IPS DF 6.9 (cell line): ENCODE measurements at places on chromosomes 5 and 9.

DNA sequence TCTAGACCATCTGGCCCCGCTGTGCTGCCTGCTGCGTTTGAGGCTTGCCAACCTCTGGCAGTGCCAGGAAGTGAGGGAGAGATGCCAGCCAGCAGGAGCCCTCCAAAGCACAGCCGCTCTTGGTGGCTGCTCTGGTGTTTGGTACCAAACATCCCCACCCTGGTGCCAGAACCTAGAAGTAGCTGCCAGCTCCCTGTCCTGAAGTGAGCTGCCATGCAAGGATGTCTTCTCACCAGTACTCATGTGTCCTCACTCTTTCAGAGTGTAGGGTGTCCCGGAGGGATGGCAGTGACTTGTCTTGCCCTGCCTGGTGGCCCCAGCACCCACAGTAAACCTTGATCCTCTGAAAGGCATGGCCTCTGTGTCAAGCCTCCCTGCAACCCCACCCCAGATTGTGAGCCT, 43.4 kb downstream of the AMBP start:
- DNase-seq, result no peak

DNA sequence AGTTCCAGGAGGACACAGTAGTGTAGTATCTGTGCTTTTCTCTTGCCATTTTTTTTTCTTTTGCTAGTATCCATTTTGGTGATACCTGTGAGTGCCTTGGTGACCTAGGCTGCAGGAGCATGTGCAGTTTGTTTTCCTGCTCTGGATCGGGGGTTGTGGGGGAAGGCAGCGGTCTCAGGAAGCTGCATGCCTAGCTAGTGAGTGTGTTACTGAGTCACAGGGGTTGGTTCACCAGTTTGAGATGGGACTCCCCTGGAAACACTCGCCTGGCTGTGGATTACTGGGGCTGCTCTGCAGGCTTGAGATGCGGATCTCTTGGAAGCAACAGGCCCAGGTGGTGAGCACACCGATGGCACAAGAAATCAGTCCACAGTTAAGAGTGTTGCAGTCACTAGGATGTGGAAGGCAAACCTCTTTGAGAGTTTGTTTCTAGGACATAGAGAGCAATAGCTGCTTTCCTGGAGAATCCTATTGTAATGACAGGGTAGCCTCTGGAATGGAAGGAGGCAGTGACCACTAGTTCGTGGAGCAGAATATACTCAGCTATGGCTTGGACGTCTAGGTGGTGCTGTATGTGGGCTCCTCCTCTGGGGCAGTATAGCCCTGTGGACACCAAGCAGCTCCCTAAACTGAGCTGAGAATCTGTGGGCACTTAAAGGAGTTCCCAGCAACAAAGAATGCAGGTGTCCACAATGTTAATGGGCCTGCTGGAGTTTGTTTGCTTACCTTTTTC, 20.0 kb upstream of the SPATA31E1 start:
- DNase-seq, result no peak

DNA sequence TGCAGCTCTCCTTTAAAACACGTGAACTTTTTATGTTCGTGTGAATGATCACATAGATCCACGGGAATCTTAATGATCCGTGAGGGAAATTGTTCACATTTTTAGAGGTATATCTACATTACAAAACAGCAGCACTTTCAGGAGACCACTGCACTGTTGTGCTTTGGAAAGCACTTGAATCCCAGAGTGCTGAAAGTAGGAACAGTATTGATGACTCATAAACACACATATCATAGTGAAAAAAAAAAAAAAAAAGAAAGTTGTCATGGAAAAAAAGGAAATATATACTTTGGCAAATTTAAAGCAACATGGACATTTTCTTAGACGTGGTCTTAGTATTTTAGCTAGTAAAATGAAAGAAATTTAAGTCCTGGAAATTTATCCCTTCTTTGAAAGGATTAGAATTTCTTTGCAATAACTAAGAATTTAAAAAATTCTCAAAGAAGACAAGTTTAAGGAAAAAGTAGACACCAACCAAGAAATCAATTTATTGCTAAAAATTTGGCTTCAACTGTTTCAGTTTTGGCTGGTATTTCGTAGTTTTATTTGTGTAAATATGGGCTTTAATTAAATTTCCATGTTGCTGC, 55.4 kb downstream of the ADGRV1 start:
- DNase-seq, result no peak

DNA sequence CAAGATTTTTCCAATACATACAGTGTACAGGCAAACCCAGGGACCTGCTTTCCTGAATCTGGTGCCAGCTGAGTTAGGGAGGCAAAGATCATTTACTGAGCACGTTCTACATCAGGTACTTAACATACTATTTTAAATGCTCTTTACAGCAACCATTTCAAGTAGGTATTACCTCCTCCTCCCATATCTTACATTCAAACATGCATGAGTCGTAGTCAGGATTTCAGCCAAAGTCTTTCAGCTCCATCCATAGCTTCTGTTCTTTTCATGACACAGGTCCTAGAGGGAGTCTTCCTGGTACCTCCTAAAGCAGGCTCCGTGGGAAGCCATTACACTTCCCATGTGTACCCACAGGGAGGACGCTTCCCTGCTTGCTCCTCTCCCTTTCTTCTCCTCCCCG, 11.7 kb downstream of the KCNV2 start:
- DNase-seq, result no peak

DNA sequence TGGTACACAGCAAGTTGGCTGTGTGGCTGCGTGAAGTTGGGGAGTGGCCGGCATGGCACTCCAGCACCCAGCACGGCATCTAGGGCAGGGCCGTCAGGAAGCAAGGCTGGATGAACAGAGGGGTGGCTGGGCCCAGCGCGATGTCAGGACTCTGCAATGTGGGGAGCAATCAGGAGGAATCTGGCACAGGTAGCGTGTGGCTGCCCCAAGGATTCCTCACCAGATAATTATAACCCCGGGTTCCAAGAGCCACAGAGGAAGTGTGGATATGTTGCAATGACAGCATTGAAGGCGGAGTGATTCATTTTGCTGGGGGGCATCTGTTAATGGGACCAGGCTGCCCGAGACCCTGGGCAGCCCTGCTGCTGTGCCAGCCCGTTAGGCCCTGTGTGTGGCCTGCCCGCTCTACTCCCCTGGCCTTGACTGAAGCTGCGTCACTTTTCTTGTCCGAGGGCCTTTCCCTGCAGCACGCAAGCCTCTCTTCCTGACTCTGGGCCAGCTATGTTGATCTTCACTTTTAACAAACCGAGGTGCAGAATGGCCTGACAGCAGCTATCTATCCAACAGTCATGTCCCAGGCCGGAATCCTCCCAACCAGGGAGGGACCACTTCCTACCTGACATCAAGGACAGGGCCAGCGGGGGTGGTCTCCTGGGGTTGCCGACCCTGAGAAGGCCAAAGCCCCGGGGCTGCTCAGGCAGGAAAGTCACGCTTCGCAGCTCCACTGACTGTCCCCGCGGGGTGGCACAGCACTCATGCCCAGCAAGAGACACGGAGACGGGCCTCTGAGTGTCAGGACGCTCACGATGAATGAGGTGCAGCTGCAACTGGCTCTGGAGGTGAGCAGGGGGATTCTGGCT, 118.0 kb upstream of the PHYKPL start:
- DNase-seq, result no peak

GRCh38 chr5:58156973-58157701, 302.7 kb downstream of the PLK2 start:
- no peak for DNase-seq

GRCh38 chr9:115039516-115040120, 78.3 kb downstream of the TNC start:
- DNase-seq, result no peak

GRCh38 chr5:107781451-107781850, 110.7 kb upstream of the EFNA5 start:
- DNase-seq, result no peak

- no peak for DNase-seq
These were observed 1072.1 kb upstream of the WWC1 start for GRCh38 chr5:167219298-167219697.

- DNase-seq, result no peak
These were observed 323.7 kb upstream of the RPS23 start for GRCh38 chr5:82601861-82602260.

DNA sequence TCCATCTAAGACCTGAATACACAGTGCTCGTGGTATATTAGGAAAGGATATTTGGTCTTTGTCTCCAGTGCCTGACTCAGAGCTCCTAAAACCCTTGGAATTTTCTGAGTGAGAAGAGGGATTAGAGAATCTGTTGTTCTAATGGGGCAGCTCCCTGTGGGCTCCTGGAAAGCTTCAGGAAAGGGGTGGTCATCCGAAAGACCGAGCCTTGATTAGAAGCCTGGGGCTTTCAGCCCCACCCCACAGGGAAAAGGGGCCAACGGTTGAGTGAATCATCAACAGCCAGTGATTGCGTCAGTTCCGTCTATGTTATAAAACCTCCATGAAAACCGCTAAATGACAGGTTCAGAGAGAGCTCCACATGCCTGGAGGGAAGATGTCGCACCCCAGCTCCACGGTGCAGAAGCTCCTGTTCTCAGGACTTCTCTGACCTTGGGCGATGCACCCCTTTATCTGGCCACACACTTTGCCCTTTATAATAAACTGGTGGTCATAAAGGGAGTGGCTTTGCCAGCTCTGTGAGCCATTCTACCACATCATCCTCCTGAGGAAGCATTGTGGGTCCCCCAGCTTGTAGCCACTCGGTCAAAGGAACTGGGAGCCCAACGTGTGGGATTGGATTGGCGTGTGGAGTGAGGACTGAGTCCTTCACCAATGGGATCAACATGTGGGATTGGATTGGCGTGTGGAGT, 71.0 kb upstream of the ICE1 start:
- no peak for DNase-seq

DNA sequence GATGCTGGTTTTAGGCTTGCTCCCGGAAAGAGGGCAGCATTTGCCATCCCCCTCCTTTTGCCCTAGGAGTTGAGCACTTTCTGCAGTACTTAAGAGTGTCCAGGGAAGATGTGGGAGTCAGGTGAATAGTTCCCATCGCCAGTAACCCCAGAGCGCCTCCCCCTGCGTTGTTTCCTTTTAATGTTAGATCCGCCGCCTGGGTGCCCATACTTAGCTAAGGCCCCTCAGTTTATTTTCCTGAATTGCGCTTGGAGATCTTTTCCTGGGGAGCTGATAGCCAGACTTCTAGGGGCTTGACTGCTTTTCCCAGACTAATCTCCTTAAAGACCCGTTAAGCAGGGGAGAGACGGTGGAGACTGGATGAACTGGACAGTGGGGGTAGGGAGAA, 377 bp upstream of the PCDHAC2 start:
- DNase-seq, result no peak

DNA sequence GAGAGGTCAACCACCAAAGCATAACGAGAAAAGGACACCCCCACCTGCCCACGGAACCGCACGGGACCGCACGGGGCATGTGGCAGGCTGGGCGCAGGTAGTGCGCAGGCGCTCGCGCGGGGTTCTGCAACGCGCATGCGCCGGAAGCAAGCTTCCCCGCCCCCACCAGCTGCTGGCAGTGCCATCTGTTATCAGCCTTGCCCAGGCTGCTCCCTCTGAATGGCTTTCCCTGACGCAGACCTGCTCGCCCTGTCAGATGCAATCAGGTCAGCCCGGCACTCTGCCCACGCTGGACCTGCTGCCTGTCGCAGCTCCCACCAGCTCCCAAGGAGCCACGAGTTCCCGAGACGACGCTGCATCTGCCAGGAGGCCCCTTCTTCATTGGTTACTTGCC, 22.8 kb downstream of the PTCH1 start:
- DNase-seq, result no peak

DNA sequence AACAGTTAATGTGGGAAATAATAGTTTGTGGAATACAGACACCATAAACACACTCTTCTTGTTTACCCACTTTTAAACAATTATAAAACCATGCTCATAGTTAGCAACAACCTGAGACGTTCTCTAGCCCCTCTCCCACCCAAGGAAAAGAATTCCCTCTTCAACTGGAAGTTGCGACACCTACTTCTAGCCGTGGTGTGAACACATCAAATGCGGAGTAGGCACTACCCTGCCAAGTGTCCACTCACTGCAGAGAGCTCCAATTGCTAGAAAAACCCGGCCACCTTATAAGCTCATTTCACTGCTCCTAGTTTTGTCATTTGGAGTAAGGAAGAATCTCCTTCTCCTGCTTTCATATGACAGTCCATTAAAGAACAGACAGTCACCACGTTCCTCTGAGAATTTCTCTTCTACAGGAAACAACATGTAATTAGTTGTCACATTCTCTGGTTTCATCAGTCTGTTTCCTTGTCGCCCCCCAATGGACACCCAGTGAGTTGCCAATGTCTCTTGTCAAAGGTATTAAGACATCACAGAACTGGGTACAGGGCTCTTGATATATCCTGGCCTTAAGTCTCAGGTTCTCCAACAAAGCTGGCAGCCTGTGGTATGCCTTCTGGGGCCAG, 47.3 kb downstream of the PRLR start:
- no peak for DNase-seq

GRCh38 chr5:161311965-161312364, 234.6 kb downstream of the GABRB2 start:
- no peak for DNase-seq

GRCh38 chr5:3356016-3356415, 239.6 kb upstream of the IRX1 start:
- DNase-seq, result no peak

DNA sequence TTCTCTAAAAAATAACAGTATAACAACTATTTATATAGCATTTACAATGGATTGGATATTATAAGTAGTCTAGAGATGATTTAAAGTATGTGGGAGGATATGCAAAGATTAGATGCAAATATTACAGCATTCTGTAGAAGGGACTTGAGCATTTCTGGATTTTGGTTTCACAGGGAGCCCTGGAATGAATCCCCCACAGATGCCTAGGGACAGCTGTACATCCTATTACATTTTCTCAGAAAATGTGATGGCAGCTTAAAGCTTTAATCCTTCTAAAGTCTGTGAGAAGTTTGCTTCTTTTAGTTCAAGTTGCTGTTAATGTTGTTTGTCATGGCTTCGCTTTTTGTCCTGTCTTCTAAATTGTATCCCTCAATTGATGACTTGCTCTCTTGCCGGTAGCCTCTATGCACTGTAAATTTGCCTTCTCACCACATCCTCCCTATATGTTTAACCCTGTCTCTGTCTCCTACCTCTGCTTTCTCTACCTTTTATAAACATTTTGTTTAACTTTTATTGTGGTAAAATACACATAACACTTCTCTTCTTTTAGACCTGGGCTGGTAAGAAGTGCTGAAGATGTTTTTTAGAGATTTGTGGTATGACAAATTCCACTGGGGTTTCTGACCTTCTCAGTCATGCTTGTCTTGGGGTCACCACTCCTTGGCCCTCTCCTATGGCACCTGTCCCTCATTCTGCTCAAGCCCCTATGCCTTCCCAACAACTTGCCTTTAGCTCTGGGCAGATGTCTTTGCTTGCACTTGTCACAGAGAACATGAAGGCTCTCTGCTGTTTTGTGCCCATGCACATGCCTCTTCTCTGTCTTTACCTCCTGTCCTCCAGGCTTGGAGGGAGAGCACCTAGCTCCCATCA, 37.9 kb downstream of the LNPEP start:
- DNase-seq, result no peak

DNA sequence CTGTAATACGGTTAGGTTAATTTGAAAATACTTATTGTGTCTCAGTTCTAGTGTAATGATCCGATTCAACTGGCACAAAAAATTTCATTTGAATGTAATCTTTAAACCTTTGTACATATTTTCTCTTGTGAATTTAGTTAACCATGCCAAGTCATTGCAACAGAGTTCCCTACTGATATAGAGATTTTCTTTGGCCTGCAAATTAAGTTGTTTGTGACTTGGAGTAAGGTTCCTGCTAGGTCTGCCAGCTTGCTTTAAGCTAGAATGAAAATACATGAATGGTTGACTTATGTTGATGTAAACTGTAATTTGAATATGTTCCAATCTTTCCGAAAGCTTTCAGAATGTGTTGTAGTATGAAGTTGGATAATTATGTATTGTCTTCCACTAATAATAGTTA, 1004.1 kb upstream of the EDIL3 start:
- DNase-seq, result no peak
